ENCODE measurements at places on chromosomes 5 and 9.
A peak's percentile ranks its signal among the peaks of the same experiment; 100 is the strongest.

DNA sequence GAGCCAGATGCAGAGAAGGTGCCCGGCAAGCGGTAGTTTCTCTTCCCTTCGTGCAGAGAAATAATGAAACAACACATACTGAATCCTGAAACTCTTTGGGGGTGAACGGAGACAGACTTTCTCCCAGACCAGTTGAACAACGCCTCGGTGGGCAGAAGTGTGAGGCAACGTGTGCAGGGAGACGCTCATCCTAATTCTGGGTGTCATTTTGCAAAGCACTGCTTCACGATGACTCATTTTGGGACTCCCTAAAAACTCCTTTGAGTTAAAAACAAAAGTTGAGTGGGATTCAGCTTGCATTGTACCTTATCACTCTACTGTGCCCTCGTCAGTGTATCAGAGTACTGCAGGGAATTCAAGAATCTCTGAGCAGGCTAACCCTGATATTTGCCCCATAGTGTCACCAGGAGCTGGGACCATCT, 3.5 kb upstream of the NEK6 start:
- DNase-seq = peak; percentile 96

- no peak for DNase-seq
These were observed 12.8 kb upstream of the FBXL7 start for GRCh38 chr5:15487228-15487627.

DNA sequence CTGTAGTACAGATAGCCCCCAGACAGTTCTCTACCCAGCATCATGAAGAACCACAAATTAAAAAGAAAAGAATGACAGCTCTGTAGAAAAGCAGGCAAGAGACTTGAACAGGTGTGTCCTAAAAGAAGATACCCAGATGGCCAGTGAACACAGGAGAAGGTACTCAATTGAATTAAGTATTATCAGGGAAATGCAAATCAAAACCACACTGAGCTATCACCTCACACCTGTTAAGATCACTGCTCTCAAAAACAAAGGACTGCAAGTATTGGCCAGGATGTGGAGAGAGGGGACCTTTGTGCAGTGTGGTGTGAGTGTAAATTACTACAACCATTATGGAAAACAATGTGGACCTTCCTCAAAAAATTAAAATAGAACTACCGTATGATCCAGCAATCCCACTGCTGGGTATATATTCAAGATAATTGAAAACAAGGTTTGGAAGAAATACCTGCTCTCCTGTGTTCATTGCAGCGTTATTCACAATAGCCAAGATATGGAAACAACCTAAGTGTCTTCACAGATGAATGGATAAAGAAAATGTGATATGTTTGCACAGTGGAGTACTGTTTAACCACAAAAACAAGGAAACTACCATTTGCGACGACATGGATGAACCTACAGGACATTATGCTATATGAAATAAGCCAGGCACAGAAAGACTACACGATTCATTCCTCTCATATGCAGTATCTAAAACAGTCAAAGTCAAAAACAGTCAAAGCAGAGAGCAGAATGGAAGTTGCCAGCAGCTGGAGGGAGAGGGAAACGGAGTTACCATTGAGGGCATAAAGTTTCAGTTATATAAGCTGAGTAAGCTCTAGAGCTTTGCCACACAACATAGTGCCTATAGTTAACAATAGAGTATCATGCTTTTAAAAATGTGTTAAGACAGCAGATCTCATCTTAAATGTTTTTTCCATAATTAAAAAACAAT, 102.6 kb downstream of the WNK2 start:
- no peak for DNase-seq

DNA sequence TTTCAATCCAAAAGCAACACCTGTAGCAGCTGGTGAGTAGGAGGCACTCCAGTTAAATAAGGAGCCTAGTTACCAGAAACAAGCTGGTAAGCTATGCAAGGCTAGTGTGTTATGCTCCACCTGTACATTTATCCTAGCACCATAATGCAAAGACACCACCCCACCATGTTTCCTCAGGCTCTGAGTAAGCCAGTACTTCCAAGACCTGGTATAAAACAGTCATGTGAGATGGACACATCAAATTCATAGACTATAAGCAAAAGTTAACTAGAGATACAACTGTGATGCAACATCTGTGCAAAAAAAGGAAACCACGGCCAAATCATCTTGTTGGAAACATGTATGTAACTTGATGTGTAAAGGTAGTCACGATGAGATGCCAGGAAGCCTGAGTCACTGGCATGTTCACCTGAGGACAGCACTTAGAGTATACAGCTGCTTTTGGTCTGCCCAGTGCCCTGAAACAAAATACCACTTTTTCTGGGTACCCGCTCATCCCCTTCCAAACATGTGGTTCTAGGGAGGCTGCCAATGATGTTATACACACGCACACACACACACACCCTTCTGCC, 66.1 kb downstream of the CDK5RAP2 start:
- DNase-seq = no peak

GRCh38 chr9:114047717-114048116, 30.4 kb downstream of the AMBP start:
- no peak for DNase-seq

Data from GM12878 (cell line).